HT-29 (cell line): ENCODE measurements at places on chromosomes 11 and 22. TPM values are rescaled to one million over a fixed set of nuclear protein-coding genes. Genes with fewer than 3 reads are reported as not detected.

The RNH1 gene
- total RNA-seq: 470 and 513 TPM in 2 replicates

The KLHL35 gene
- total RNA-seq: 20.5 and 23.5 TPM in 2 replicates

The MS4A15 gene
- not detected in 2 replicates for total RNA-seq

The SBF1 gene
- 85.0 and 102 TPM in 2 replicates for total RNA-seq

The USH1C gene
- total RNA-seq: 78.0 and 86.2 TPM in 2 replicates

The MGAT3 gene
- 1.0 and 1.6 TPM in 2 replicates for total RNA-seq

The SCGB2A2 gene
- total RNA-seq: not detected in 2 replicates

The MS4A4E gene
- 0.43 TPM in 1 of 2 replicates, not detected in the other for total RNA-seq

The OR5D18 gene
- total RNA-seq: not detected in 2 replicates

The MMP13 gene
- 0.13 TPM in 1 of 2 replicates, not detected in the other for total RNA-seq

The TYMP gene
- 6.9 and 7.4 TPM in 2 replicates for total RNA-seq

The HEPN1 gene
- total RNA-seq: not detected in 2 replicates

The LSP1 gene
- total RNA-seq: 0.05 and 0.60 TPM in 2 replicates

The PNPLA5 gene
- not detected in 2 replicates for total RNA-seq

The OR8K1 gene
- not detected in 2 replicates for total RNA-seq

The CNGA4 gene
- 0.63 TPM in 1 of 2 replicates, not detected in the other for total RNA-seq

The PPP1R14B gene
- total RNA-seq: 643 and 699 TPM in 2 replicates

The TYR gene
- total RNA-seq: not detected in 2 replicates

The GTPBP1 gene
- 53.8 and 54.9 TPM in 2 replicates for total RNA-seq

The ATP5MG gene
- 222 and 227 TPM in 2 replicates for total RNA-seq

The SDHD gene
- total RNA-seq: 144 and 195 TPM in 2 replicates

The CHRNA10 gene
- total RNA-seq: 2.1 and 2.8 TPM in 2 replicates

The OR5P2 gene
- not detected in 2 replicates for total RNA-seq

The CD3D gene
- total RNA-seq: not detected in 2 replicates

The FAM111B gene
- 19.5 and 21.0 TPM in 2 replicates for total RNA-seq

The CNIH2 gene
- 0.21 and 0.99 TPM in 2 replicates for total RNA-seq

The DNAJB7 gene
- not detected in 2 replicates for total RNA-seq

The OR52E1 gene
- total RNA-seq: not detected in 2 replicates

The GAS2 gene
- 3.3 and 3.7 TPM in 2 replicates for total RNA-seq

The OLFML1 gene
- total RNA-seq: not detected in 2 replicates

The RASL10A gene
- total RNA-seq: 0.99 and 2.1 TPM in 2 replicates

The CDC42EP1 gene
- 62.3 and 68.7 TPM in 2 replicates for total RNA-seq

The SLC22A6 gene
- total RNA-seq: not detected in 2 replicates

The FIBIN gene
- total RNA-seq: not detected in 2 replicates

The MOV10L1 gene
- not detected in 2 replicates for total RNA-seq

The SYT7 gene
- 13.2 and 14.8 TPM in 2 replicates for total RNA-seq

The CREB3L1 gene
- 50.1 and 64.2 TPM in 2 replicates for total RNA-seq

The LRFN4 gene
- total RNA-seq: 122 and 124 TPM in 2 replicates

The MS4A3 gene
- not detected in 2 replicates for total RNA-seq

The CFAP68 gene
- total RNA-seq: 8.8 and 11.9 TPM in 2 replicates
